ENCODE measurements at places on chromosomes 1 and 21.

DNA sequence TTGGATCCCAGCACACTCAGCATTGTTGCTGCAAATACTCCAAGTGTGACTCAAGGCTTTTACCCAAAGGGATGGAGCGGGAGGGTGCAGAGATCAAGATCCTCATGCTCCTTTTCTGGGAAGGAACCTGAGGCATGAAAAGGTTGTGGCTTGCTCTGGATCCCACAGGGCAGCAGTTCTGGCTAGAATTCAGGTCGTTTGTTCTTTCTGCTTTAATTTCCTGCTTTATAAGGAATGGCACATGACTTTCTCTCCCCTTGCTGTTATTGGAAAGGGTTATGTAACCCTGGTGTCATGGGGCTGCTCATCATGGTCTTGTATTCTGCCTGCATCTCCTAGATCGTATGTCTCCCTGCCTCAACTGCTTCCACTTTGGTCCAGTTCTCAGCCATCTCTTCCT lies 101.6 kb downstream of the NOS1AP start:
- DNase-seq = no peak

- DNase-seq = peak; percentile 79
Measured at GRCh38 chr1:231040019-231040799, at the start of gene FAM89A. Gene FAM89A, minus strand, starts transcription at chr1:231040254. Its CDS starts 43 bp downstream, at chr1:231040211.

GRCh38 chr21:36866419-36866818 lies 100.0 kb downstream of the HLCS start:
- no peak for DNase-seq

GRCh38 chr1:153277852-153278251 lies 18.4 kb downstream of the LORICRIN start:
- DNase-seq = no peak

DNA sequence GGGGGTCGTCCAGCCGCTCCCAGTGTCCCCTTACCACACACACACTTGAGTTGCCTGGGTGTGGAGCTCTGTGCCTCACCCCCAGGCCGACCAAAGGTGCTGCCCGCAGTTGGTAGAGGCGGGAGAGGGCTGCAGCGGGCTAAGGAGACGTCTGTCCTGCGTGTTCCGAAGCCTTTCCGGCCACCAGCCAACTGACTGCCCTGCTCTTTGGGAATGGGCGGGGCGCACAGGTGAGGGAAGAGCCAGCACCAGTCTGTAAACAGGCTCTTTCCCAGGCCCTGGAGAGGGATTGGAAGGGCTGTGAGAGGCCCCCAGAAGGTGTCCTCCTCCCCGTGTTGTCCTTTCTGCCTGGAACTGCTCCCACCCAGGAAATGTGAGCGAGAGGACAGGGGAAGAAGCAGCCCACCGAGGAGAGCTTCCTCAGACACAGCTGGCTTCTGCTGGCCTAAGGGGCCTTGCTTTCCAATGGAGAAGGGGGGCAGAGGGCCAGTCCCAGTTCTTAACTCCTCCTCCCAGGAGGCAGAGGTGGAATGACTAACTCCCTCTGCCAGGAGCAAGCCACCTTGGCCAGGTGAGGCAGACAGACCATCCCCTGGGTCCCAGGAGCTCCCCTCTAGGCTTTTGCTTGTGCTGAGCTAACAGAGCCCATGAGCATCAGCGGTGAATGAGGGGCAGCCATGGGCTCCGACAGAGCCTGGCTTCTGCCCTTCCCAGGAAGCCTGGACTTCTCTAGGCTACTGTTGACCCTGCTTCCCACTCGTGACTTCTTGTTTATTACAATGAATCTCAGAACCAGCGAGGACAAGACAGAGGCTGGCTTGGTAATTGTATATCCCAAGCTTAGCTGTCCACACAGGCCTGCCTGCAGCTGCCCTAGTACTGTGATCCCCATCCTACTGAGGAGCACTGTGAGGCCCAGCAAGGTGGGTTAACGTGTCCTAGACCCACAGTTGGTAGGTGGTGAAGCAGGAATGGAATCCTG lies 158.1 kb upstream of the COA6 start:
- DNase-seq = no peak

DNA sequence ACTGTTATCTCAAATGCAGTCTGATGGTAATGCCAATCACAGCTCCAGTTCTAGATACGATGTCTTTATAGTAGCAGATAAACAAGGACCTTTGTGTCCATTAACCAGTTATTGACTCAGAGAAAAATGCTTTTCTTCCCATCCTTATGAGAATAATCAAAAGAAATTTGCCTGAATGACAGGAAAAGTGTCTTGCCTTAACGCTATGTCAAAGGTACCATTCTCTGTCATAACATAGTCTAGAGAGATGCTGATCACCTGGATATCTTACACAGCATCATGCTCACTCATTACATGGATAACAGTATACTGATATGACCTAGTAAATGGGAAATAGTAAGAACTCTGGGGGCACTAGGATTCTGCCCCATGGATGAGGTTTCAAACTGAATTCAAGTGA lies 151.7 kb upstream of the NEGR1 start:
- no peak for DNase-seq

- no peak for DNase-seq
Measured at GRCh38 chr1:99062192-99062591, 57.5 kb upstream of the PLPPR5 start.

- DNase-seq = no peak
Measured at GRCh38 chr21:27314131-27314530, 347.2 kb upstream of the ADAMTS5 start.
